Mucosa of gallbladder (tissue), 1 donor: ENCODE measurements at places on chromosomes 7 and 10. TPM values are rescaled to one million over a fixed set of nuclear protein-coding genes. Genes with fewer than 3 reads are reported as not detected.

The SFTPA1 gene
- 7.0 TPM for total RNA-seq

The ORAI2 gene
- 27.1 TPM for total RNA-seq

The LIPA gene
- total RNA-seq = 62.0 TPM

DNA sequence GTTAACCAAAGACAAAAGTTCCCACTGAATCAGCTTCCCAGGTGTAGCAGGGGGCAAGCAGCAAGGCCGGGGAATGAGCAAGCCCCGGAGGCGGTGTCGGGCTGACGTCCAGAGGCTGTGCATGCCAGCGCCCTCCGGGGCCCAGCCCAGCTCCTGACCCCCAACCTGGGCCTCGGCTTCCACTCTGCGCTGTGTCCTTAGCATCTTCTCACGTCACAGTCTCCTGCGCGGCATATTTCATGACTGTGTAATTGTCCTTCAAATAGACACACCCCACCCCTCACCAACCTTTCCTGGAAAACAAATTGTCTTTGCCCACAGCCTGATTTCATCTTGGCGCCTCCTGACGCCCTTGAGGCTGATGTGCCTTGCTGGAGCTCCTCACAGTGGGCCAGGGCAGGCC, 133.5 kb downstream of the RGS10 start:
- no peak for DNase-seq

DNA sequence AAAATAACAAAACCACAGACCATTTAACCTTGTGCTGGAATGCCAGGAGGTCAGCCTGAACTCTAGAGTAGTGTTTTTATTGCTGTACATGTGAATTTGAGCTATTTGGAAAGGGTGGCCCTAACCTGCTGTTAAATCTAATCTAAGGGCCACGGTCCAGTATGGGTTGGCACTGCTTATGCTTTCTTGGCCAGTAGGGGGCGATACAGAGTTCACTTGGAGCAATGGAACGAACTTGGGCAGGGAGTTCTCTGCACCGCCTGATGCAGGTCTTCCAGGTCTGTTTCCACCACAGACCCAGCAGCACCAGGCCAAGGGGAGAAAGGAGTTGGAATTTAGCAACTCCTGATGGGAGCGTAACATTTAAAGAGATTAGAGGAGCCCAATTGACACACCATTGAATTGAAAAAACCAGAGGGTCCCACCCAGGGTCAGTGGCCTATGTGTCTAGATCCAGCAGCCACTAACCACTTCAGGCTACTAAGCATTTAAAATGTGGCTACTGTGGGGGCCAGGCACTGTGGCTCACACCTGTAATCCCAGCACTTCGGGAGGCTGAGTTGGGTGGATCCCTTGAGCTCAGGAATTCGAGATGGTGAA, 75.7 kb upstream of the EFCAB10 start:
- DNase-seq = peak; percentile 54

GRCh38 chr7:7861211-7861633, 107.4 kb upstream of the GLCCI1 start:
- no peak for DNase-seq

GRCh38 chr10:131983780-131984179, 2.1 kb upstream of the BNIP3 start:
- DNase-seq = no peak
